ENCODE measurements at places on chromosomes 16 and 17.

DNA sequence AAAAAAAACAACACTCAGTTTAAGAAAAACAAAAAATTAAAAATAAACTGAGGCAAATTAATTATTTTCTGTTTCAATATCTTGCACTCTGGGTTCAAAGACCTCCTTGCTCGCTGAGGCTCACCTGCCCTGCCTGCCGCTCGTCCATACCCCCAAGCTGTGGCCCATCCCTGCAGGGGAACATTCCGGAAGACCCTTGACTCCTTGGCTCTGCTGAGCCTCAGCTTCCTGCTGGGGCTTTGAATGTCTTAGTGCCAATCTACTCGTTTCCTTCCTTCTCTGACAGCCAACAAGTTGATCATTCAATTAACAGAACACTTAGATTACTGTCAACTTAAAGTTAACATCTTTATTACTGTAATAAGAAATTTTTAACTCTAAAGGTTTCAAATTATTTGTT, 24.3 kb downstream of the G6PC1 start:
- DNase-seq, result no peak

GRCh38 chr17:38421171-38421841, 7.0 kb upstream of the ARHGAP23 start:
- DNase-seq, result no peak

GRCh38 chr16:11852092-11852809, 909 bp upstream of the RSL1D1 start:
- DNase-seq, result no peak

DNA sequence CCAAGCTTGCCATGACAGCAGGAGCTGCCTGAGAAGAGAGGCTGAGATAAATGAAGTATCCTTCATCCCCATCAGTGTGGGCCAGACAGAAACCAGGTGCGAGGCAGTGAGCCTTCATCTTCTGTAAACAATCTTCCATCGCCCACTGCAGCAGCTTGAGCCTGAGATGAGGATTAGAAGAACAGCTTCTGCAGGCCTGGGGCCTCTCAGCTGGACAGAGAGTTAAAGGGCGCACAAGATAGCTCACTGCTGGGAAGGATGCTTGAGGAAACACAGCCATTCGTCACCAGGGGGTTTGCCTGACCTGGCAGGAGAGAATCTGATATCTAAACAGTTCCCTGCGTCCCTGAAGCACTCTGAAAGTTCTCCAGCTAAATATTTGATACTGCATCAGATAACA, 27.1 kb downstream of the HOXB1 start:
- DNase-seq, result no peak

- no peak for DNase-seq
These were observed 32.5 kb downstream of the UBE2O start for GRCh38 chr17:76420356-76421043.

GRCh38 chr16:23174622-23175021, 7.9 kb upstream of the SCNN1G start:
- DNase-seq, result no peak

- DNase-seq, result peak; percentile 54
These were observed 14.4 kb downstream of the CDIPT start for GRCh38 chr16:29848420-29849297.

GRCh38 chr17:19370493-19370960, 7.8 kb upstream of the MAPK7 start:
- DNase-seq, result no peak

DNA sequence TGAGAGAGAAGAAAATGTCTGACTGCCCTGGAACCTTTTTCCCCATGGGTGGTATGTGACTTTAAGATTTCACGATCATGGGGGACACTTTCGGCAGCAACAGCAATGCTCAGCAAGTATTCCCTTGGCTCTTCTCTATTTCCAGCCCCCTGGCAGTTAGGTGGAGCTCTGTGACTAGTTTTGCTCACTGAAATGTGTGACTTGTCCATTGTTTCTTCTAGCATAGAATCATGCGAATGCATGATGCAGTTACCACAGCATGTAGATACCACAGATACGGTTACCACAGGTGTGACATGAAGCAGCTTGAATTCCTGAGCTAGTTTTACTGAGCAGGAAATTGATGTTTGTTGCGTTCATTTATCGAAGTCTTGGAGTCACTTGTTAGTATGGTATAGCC, 1034.5 kb upstream of the EEF2KMT start:
- no peak for DNase-seq

DNA sequence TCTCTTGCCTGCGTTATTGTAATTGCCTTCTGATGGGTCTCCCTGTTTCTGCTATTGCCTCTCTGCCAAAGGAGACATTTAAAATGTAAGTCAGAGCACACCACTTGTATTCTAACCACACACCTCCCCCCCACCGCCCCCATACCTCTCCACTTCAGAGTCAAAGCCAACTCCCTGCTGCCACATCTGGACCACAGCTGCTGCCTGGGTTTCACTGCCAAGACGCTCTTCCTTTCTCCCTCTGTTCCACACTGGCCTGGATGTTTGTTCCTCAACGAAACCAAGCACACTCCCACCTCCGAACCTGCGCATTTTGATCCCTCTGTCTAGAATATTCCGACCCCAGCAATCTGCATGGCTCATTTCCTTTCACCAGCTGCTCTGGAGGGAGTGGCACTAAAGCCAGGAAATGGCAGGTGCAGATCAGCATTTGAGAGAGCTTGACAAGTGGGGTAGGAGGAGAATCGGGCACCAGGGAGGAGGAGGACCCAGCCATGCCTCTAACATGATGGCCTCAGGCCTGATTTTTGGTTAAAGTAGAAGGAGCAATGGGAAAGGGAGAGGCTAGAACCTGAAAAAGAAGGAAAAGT, 92.4 kb upstream of the HS3ST2 start:
- DNase-seq, result no peak

- no peak for DNase-seq
These were observed 12.3 kb upstream of the SPAG9 start for GRCh38 chr17:51132964-51133319.

GRCh38 chr16:55003916-55004315, 73.3 kb downstream of the IRX5 start:
- DNase-seq, result no peak

GRCh38 chr16:4391631-4392381, 20.2 kb downstream of the VASN start:
- DNase-seq, result no peak

- DNase-seq, result no peak
These were observed 3.1 kb downstream of the HSBP1 start for GRCh38 chr16:83810901-83811300.

GRCh38 chr17:81922566-81923301, 4.8 kb upstream of the SIRT7 start:
- no peak for DNase-seq

GRCh38 chr16:88936008-88936555, 40.9 kb downstream of the CBFA2T3 start:
- no peak for DNase-seq

DNA sequence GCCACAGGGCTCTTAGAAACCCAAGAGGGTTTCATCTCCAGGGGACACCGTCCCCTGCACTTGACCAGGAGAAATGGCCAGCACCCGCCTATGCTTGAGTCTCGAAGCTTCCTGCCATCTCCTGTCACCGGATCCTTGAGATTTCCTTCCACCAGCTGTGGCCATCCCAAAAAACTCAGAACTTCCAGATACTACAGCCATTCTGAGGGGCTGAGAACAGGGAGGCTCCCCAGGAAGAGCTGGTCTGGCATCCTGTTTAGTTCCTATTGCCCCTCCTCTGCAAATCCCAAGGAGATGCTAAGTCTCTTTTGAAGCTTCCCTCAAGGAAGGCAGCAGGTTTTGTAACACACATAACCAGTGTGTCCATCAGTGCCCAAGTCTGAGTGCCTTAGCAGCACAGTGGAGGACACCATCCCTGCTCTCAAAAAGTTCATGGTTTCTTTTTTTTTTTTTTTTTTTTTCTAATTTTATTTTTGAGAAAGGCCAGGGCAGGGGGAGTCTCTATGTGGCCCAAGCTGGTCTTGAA, 2.0 kb downstream of the UBALD2 start:
- no peak for DNase-seq

- DNase-seq, result no peak
These were observed 14.8 kb downstream of the RFWD3 start for GRCh38 chr16:74651841-74652240.

GRCh38 chr16:87507351-87508069, 14.7 kb upstream of the ZCCHC14 start:
- DNase-seq, result no peak

DNA sequence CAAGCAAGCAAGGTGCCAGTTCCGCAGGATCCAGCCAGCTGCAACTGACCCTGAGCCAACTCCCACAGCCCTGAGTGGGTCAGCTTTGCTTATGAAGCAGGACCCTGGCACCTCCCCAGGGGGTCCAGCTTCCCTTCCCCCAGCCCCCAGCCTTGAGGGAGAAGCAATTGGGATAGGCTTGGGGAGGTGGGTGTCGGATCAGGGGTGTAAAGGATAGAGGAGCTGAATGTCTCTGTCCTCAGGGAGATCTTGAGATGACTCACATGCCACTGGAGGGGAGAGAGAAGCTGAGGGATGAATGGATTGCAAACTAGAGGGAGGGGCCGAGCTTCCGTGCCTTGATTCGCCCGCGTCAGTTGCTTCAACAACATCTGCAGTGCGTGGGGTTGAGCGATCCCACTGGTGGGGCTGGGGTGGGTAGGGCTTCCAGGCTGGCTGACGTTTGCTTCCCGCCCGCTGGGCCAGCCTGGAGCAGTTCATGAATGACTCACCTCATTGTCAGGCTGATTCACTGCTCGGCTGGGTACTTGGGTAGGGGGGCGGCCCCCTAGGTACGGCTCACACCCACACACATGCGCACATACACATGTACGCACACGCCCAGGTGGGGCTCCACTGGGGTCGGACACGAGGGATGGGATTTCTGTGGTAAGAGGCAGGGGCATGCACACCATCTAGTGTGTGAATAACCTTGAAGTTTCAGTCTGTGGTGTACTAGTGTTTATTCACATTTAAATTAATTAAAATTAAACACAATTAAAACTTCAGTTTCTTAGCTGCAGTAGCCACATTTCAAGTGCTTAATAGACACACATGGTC, 3.6 kb upstream of the HROB start:
- DNase-seq, result no peak

DNA sequence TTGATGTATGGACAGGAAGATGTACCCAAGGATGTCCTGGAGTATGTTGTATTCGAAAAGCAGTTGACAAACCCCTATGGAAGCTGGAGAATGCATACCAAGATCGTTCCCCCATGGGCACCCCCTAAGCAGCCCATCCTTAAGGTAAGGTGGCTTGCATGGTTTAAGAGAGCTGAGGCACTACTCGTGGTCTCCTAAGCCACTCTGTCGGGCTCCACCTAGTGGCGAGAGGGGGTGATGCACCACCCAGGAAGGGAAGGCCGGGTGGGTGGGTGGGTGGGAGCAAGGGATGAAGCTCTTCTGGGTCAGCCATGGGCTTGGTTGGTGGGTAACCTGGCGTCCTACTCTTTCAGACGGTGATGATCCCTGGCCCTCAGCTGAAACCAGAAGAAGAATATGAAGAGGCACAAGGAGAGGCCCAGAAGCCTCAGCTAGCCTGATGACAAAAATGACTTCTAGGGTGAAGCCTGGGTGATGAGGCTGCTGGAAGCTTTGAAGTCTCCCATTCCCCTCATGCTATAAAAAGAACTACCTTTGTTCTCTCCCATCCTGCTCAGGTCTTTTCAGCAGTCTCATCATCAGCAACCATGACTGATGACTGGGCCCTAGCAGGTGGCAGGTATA, 21.5 kb downstream of the GPR179 start:
- DNase-seq, result no peak

DNA sequence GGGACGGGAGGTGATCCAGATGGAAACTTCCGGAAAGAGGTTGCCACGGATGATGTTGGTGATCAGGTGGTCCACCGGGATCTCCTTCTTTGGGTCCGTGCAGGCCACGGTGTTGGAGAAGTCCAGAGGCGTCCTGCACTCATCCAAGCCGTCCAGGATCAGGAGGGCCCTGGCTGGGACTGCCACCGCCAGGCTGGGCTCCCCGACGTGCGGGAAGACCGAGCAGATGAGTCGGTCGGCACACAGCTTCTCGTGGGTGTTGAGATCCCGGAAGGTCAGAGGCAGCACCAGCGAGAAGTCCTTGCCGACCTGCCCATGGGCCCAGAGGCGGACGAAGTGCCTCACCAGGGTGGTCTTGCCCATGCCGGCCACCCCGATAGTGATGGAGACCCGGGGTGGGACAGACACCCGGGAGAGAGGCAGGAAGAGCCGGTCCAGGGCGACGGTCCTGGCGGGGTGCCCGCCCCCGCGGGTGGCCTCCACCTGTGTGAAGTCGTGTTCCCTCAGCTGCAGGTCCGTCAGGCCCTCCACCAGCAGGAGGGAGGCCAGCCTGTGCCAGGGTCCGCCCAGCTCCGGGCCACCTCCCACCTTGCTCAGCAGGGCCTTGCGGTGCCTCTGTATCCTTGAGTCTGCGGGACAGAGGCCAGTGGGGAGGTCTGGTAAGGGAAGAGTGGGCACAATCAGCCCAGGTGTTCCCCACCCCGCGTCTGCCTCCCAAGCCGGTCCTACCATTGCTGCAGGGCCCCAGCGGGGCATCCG, 12.9 kb downstream of the NLRC3 start:
- no peak for DNase-seq

DNA sequence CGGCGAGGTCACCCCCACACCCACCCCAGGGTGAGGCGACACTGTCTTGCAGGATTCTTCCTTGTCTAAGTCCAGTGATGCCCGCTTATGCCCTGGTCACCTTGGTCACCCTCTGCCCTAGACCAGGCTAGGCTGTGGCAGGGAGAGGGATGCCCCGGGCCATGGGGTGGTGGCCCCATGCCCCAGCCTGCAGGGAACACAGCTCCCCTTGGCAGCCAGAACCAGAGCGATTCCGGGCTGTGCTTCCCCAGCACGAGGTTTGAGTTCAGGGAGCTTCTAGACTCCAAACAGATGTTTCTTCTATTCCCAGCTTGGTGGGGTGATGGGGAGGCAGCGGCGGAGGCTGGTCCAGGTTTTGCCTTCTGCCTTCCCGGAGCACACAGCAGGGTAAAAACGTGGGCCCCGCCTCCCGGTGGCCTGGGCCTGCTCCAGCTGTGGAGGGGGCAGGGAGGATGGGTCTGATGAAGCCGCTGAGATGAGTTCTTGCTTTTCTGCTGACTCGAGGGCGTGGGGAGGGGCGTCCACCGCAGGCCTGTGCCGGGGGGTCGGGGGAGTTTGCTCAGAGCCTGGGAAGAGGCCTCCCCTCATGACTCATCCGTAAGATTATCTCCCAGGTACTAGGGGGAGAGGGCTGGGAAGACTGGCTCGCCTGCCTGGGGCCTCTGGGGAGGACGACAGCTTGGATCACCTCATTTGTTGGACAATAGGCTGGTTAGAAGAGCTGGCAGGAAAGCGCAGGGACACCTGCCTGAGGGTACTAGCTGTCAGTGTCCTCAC, 15.4 kb downstream of the SMTNL2 start:
- DNase-seq, result no peak

GRCh38 chr17:76234354-76234679, 6.0 kb downstream of the RNF157 start:
- DNase-seq, result no peak

DNA sequence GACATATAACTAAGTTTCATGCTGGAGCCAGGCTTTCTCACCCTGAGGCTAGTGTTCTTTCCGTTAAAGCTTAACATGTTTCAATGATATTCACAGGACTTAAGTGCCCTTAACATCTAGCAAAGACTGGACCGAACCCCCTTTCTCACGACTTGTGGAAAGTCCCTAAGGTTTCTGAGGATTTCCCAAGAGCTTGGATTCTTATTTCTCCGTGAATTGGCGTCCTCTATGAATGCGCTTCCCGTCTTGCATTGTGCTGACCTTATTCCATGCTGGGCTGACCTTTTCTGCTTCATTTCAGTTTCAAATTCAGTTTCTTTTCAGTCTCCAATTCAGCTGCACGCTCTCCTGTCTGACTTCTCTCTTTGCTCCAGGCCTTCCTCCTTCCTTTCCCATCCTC, 206.4 kb downstream of the HS3ST3A1 start:
- DNase-seq, result no peak
